Gastrocnemius medialis (tissue), 4 donors: ENCODE measurements at places on chromosomes 2 and 18. TPM values are rescaled to one million over a fixed set of nuclear protein-coding genes. Genes with fewer than 3 reads are reported as not detected.

The NEU2 gene
- not detected for total RNA-seq

The WDSUB1 gene
- total RNA-seq = 1.4 TPM

The AKAIN1 gene
- not detected for total RNA-seq

The CCDC85A gene
- total RNA-seq = 4.6 TPM

DNA sequence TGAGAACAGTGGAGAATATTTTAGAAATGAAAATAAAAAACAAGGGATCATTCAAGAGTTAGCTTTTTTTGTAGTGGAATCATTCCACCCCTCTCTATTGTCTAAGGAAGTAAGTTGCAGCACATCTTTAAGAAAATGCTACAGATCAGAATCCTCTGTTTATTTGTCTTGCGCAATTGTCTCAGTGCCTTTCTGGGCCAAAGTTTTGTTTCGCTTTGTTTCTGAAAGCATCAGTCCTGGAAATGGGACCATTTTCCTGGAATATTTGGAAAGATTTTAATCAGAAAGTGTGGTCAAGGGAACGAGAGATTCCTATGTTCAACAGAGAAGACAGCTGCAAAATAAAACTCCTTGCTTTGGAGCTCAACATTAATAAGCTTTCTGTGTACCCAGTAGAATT is 74.0 kb downstream of the NRXN1 start:
- DNase-seq = no peak

DNA sequence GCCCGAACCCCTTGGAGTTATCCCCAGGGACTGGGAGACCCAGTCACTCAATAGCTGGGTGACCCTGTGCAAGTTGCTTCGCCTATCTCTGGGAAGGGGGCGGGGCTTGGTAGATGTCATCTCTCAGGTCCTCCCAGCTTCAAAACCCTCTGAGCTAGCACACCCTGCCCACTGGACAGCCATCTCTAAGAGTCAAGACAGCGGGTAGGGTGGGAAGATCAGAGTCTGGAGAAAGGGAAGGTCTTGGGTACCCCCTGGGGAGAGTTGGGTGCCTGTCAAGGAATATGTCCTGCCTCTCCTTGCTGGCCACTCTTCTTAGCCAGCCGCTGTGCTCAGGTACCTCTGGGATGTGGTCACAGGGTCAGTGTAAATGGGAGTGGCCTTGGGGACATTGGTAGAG is 8.0 kb downstream of the GLI2 start:
- no peak for DNase-seq

DNA sequence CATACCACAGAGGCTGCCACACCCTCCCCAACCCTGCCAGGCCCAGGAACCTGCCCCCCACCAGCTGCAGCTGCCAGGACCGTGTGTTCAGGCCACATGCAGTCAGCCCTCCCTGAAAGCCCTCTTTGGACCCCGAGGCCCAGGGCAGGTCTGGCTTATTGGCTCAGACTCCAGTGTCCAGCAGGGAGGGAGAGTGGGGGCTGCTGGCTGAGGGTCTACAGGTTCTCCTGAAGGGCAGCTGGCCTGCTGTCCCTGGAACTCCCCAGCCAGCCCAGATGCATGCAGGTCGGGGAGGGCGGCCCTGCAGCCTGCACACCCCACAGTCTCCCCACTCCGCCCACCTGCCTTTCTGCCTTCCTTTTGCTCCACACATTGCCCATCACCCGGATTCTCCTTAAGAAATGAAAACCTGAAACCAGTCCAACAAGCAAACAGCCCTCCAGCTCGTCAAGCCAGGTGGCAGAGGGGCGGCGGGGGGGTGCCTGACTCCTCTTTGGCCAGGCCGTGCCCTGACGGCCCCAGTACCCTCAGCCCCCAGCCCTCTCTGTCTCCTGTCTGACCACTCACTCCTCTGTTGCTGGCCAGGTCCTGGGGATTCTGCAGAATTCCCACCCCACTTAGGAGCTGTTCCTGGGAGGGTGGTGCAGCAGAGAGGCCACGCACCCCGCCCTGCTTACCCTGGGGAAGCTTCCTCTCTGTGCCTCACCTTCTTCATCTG is 18.0 kb downstream of the GPR35 start:
- no peak for DNase-seq

- no peak for DNase-seq
Observed at GRCh38 chr18:58953627-58954026, 89.0 kb downstream of the ZNF532 start.

DNA sequence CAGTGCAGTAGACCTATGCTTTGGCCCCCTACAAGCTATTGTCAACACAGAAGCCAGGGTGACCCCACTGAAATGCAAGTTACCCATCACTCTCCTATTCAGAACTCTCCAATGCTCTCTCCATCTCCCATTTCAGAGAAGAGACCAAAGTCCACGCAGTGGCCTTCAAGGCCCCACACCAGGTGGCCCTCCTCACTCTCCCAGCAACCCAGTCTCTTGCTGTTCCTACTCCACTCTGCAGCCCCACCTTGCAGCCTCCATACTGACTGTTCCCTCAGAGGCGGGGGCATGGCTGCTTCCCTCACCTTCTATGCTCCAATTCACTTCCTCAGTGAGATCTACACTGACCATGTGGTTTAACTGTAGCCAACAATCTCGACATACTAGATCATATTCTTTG is 313.3 kb downstream of the CELF4 start:
- no peak for DNase-seq

DNA sequence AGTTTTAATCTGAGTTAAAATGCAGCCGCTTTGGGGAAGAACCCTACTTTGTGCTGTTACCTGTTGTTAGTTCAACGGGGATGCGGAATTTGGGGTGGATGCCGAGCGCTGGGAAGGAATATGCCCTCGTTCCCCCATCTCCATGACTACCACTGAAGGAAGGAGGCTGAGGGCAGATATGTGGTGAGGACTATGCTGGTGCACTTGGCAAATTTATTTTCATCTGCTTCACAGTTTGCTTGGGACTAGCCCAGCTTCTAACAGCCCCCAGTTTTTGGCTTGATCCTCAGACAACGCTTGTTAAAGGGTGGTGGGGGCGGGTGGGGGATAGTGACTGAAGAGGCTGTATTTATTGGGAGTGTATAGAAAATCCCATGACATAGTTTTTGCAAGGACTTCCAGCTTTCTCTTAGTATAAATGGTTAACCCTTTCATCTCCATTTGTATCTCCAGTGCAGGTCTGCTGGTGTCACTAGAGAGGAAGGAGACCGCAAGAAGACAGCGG is 100.8 kb downstream of the COLEC12 start:
- no peak for DNase-seq

DNA sequence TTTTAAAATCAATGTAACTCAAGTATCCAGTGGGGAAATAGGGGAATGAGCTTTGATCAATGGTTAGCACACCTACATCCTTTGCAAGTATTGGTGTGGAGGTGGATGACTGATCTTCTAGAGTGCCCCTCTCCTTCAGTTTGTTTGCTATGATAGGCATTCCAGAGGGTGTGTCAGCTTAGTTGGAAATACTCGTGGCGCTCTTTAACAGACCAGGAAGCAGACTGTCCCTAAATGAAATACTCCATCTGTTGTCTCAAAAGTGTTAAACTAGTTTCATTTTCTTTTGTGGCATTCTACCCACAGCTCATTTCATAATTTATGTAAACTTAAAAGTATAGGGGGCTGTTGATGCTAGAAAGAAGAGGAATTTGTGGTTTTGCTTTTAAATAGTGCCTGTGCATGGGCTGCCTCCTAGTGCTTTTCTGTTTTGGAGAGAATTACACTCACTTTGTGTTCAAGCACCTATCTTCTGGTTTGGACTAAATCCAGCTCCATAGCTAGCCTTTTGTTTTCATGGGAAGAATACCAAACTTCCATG is 66.2 kb downstream of the STAT1 start:
- no peak for DNase-seq

- DNase-seq = no peak
Observed at GRCh38 chr2:54605836-54606235, 117.6 kb upstream of the EML6 start.

GRCh38 chr2:195319112-195319460 is 337.9 kb upstream of the SLC39A10 start:
- no peak for DNase-seq

GRCh38 chr2:64283641-64284361 is 139.6 kb upstream of the PELI1 start:
- no peak for DNase-seq

- no peak for DNase-seq
Observed at GRCh38 chr18:40676668-40677067, 1278.4 kb upstream of the PIK3C3 start.
